ENCODE measurements at places on chromosomes 13 and 19.

GRCh38 chr13:28584873-28585381, 74.0 kb upstream of the POMP start:
- no peak for DNase-seq

- no peak for DNase-seq
These were observed 90.4 kb downstream of the STOML3 start for GRCh38 chr13:38900188-38900587.

DNA sequence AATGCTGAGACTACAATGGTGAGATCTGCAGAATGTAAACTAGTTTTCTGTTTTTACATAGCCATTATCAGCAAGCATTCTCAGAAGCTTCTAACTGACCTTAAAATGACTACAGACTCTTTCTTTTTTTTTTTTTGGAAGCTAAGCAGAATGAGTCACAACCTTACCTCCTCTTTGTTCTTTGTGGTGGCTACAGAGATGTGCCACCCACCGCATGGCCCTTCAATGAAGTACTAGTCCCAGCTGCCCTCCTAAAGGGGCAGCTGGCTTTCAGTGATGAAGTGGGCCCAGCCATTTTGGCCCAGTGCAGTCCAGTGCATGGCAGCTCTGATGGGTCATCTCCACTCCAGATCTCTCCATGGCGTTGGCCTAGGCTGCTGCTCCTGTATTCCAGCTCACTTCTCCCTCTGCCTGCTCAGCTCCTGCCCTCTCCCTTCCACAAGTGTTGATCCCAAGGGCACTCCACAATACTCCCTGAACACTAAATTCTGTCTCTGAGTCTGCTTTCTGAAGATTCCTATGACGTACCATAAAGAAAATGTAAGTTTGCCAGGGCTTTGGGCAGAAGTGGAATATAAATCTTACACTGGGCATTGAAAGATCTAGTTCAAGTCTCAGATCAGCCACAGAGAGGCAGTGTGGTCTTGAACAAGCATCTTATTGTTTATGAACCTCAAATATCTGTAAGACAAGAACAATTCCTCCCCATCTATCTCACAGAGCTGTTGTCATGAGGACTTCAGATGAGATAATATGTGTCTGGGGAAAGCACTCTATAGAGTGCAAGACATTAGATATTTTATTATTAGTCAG, 85.6 kb downstream of the RXFP2 start:
- no peak for DNase-seq

DNA sequence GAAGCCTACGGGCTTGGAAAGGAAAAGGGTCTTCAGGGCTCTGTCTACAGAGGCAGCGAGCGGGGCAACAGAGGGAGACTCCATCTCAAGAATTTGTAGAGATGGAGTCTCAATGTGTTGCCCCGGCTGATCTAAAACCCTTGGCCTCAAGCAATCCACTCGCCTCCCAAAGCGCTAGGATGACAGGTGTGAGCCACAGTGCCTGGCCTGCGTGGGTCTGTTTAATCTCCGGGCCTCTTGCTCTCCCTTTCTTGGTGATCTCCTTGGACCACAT, 8.1 kb downstream of the RPS9 start:
- DNase-seq: no peak

DNA sequence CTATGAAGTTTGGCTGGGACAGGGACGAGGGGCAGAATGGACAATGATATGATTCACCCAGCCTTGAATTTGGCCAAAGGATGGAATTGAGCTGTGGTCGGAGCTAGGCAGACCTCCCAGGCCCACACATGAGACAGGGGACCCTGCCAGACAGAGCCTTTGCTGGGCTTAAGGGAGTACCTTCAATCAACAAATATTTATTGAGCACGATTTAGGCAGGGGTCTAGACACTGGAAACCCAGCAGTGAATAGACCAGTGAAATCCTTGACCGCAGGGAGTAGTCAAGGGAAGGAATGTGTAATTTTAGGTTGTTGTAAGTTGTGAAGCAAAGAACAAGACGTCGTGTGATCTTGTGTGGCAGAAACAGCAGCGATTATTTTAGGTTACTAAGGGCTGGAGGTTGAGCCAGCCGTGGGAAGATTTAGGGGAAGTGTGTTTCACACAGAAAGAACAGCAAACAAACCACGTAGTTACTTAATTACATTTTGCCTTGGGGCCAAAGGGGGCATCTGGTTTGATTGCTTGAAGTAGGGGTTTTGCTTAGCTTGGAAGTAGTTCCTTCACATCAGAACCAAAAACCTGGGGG, 16.9 kb upstream of the AP1M2 start:
- DNase-seq: peak; percentile 8

- DNase-seq: peak; percentile 62
These were observed 9.3 kb downstream of the POU2F2 start for GRCh38 chr19:42122691-42123607.

- no peak for DNase-seq
These were observed 61.7 kb downstream of the ZNF627 start for GRCh38 chr19:11658970-11659369.

DNA sequence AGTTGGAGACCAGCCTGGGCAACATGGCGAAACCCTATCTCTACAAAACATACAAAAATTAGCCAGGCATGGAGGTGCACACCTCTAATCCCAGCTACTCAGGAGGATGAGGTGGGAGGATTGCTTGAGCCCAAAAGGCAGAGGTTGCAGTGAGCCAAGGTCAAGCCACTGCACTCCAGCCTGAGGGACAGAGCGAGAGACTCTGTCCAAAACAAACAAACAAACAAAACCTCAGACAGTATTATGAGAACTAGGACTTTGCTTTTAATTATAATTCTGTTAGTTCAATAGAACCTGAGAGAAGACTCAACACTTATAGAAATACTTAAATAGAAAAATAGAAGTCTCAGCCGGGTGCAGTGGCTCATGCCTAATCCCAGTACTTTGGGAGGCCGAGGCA, 31.1 kb upstream of the TPM4 start:
- no peak for DNase-seq

- DNase-seq: no peak
These were observed 21.6 kb downstream of the SLAIN1 start for GRCh38 chr13:77719128-77719527.

GRCh38 chr13:42654212-42654611, 80.3 kb downstream of the TNFSF11 start:
- no peak for DNase-seq
